ENCODE measurements at places on chromosomes 5 and 9.

GRCh38 chr5:35461530-35461929 is 156.1 kb upstream of the SPEF2 start:
- DNase-seq, result no peak

DNA sequence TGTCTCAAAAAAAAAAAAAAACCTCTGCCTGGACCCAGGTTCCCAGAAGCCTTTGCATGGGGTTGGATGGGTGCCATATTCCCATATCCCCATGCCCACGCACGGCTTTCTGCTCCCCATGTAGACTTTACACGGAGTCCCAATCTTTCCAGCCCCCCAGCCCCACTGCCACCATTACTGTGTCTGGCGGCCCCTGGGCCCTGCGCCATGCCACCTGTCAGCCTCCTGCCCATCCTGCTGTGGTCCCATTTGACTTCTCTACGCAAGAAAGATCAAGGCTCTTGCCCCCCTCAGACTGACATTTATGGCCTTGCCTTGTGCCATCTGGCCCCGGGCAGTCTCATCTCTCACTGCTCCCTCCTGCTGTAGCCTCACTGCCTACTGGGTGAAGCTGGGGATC is 6.5 kb upstream of the AK1 start:
- DNase-seq, result no peak

GRCh38 chr9:96522366-96522765 is 72.4 kb downstream of the HABP4 start:
- no peak for DNase-seq

DNA sequence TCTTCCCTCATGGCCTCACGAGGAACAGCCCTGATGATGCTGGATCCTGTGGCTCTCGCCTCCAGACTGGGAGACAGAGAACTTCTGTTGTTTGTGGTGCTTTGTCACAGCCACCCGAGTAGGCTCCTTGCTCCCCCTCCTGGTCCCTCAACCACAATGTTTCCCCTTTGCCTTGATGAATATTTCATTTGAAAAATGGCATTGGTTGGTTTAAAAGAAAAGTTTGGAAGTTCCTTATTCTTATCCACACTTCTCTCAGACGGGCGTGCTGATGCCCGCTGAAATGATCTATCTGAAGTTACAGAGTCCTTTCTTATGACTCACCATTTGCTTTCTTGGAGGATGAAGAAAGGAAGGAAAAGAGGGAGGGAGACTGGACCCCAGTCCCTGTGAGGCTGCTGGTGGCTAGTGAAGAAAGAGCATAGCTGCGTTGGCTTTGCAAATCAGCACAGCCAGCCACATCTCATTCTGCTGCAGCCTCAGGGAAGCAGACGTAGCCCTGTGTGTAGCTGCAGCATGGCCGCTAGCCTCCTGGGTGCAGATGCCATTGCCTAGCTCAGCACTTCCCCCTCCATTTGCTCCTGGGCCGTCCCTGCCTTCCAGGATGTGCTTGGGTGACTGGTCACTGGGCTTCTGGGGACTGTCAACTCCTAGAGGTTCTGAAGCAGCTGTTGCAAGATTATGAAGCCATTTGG is 185.9 kb downstream of the ERCC6L2 start:
- peak; percentile 59 for DNase-seq

- DNase-seq, result no peak
These were observed 21.6 kb downstream of the OSMR start for GRCh38 chr5:38867416-38867815.

DNA sequence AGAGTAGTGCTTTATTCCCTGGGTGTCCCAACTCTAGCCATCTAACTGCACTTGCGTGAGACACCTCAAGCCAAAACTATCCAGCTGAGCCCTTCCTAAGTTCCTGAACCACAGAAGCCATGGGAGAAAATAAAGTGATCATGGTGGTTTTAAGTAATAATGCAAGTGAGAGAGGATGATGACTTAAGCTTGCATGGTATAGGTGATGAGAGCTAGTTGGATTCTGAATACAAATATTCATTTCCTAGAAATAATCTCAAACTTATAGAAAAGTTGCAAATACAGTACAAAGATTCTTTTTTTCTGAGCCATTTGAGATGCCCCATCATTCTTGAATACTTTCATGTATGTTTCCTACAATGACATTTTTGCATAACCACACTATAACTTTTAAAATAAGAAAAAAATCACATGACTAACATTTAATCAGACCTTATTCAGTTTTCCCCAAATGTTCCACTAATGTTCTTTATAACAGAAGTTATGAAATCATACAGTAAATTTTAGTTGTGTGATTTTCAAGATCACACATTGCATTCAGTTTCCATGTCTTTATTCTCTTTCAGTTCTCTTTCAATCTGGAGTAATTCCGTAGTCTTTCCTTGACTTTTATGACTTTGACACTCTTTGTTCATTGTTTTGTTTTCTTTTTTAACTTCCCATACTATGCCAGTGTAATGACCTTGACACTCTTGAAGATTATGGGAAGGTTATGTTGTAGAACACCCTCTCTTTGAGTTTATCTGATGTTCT is 5.5 kb upstream of the AK3 start:
- no peak for DNase-seq

- no peak for DNase-seq
These were observed 55.3 kb upstream of the NUDT12 start for GRCh38 chr5:103617913-103618312.

- no peak for DNase-seq
These were observed 47.2 kb upstream of the CXCL14 start for GRCh38 chr5:135625961-135626360.

DNA sequence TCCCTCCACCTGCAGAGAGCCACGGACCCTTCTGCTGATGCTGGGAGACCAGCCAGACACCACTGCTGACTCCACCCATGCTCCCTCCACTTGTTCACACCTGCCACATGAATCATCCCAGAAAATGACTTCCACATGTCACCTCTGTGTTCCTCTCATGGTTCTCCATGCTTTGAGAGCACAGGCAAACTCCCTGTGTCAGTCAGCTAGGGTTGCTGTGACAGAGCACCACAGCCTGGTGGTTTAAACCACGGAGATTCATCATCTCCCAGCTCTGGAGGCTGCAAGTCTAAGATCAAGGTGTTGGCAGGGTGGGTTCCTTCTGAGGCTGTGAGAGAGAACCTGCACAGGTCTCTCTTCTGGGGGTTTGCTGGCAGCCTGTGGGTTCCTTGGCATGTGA is 381.4 kb downstream of the GADD45G start:
- no peak for DNase-seq

DNA sequence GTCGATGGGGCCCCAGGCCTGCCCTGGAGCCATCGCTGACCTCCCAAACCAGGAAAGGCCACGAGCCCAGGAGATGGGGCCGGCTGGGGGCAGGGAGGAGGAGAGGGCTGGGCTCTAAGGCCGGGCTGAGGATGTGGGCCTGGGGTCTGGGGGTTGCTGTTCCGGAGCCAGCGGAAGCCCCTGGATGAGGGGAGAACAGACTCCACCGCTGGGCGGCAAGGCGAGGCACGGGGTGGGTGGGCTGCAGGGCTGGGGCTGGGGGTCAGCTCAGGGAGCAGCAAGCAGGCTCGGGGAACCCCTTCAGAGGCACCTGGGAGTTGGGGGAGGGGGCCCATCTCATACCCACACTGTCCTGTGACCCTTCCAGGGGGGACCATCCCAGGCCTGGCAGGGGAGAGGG is 11.7 kb downstream of the LCN12 start:
- no peak for DNase-seq

GRCh38 chr5:29960323-29960722 is 1233.2 kb upstream of the CDH6 start:
- DNase-seq, result no peak

- DNase-seq, result no peak
These were observed 66.2 kb downstream of the IZUMO3 start for GRCh38 chr9:24479361-24480059.

GRCh38 chr5:179755022-179755421 is 22.4 kb downstream of the MAML1 start:
- DNase-seq, result no peak

DNA sequence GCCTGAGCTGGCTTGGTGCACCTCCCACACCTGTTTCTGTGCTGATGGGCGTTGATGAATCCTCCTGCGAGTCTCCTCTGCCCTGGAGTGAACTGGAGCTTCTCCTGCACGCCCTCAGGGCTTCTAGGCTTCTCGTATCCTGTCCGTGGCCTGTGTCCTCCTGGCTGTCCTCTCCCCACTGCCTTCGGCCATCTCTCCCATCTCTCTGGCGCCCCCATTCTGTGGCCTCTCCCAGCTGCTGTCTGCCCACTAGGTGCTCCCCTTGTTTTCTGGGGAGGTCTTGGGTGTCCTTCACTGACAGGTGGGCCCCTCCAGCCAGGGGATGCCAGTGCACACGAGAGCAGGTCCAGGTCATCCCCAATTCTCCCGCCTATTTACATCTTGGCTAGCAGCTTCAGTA is 28.8 kb downstream of the AHRR start:
- no peak for DNase-seq

- DNase-seq, result peak; percentile 62
These were observed 3.6 kb upstream of the B4GALT1 start for GRCh38 chr9:33170464-33171415.

DNA sequence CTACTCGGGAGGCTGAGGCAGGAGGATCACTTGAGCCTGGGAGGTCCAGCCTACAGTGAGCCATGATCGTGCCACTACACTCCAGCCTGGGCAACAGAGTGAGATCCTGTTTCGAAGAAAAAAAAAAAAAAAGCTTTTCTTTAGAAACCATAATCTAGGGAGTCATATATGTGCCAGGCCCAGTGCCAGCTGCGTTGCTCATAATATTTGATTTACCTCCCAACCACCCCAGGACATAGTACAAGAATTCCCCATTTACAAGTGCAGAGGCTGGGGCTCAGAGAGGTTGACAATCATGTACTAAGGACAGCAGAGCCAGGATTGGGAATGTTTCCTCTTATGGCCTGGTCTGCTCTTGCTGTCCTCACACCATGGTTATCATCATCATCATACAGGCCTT is 25.1 kb upstream of the TRIM14 start:
- DNase-seq, result no peak

DNA sequence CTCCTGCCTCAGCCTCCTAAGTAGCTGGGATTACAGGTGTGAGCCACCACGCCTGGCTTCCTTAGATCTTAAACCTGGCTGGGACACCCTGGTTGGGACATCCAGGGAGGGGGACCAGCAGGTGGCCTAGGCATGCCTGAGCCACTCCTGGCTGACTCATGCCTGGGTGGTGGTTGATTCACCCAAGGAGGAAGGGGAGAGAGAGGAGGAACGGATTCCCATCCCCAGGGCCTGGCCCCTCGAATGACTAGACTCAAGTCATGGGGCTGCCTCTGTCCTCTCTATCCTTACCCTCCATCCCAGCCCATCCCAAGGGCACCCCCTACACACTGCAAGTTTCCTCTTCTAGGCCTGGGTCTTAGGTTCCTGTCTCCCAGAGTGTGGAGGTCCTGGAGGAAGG is 12.7 kb downstream of the EEIG1 start:
- no peak for DNase-seq

DNA sequence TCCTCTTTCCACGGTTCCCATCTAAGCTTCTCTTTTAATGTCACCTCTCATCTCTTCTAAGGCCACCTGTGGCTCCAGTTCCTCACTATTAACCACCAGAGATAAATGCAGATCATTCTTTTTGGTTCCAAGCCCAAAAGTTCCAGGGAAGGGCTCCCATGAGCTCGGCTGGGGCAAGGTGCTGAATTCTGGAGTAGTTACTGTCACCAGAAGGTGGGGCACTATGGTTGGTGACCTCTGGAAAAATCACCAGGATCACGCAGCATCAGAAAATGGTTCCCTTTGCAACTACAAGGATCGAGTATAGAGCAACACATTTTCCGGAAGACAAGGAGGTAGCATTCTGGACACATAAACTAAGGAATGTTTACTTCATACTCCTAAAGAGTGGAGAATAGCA is 528.7 kb upstream of the DAP start:
- DNase-seq, result no peak

- peak; percentile 63 for DNase-seq
These were observed 14.1 kb upstream of the SFXN1 start for GRCh38 chr5:175464074-175464941.

DNA sequence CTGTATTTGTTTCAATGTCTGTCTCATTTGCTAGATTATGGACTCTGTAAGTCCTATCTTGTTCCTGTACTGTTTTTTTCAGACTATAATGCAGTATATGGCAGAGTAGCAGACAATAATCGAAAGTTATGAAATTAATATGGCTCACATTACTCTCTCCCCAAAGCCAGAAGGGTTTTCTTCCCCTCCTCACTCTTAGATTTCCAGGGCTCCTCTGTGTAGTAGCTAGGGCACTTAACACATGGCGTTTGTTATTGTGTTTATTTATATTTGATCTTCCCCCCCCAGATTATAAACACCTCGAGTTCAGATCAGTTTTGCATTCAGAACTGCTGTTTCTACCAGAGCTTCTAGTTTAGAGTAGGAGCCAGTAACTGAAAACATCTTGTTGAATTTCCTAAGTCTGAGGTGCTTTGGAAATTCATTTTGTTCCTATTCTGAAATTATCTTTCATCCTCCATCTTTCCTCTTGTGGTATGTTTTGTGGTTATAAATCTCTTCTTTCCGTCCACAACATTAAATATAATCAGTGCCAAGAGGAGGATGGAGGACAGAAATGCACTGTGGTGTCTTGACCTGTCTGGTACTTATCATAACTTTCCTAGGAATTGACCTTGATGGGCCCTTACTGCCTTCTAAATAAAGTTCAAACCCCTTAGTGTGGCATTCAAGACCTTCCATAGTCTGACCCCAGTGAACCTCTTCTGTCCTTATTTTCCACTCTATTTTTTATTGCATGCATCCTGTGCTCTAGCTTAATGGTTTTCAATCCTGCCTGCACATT is 27.0 kb downstream of the TLE4 start:
- no peak for DNase-seq

DNA sequence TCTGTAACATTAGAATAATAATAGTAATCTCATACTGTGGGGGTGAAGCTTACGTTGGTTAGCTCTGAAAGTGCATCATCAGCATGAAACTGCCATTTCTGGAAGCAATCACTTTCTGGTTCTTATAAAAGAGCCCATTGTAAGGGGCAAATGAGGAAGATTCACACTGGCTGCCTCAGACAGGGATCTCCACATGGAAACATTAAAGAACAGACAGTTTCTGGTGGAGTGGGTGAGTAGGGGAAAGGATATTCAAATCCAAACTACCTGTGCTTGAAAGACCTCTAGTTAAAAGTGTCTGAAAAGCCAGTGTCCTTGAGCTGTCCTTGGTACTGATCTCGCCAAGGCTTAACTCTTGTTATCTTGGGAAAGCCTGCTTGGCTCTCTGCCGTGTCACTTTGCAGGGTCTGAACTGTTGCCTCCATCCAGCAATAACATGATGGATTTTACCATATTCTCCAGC is 19.1 kb upstream of the SLC31A2 start:
- no peak for DNase-seq

GRCh38 chr5:71475788-71476384 is 20.4 kb downstream of the BDP1 start:
- peak; percentile 18 for DNase-seq

All from CD4-positive, alpha-beta T cell treated with Interleukin-12 subunit alpha and Interleukin-12 subunit beta, for 1 hour (primary cell).